Mesangial cell (primary cell): ENCODE measurements at places on chromosomes 6 and 20. TPM values are rescaled to one million over a fixed set of nuclear protein-coding genes. Genes with fewer than 3 reads are reported as not detected.

Gene SLC22A2
- 0.16 and 0.38 TPM in 2 replicates for total RNA-seq

Gene ISM1
- 0.33 and 1.5 TPM in 2 replicates for total RNA-seq

Gene MAFB
- total RNA-seq = 0.33 and 1.1 TPM in 2 replicates

Gene OR2J3
- total RNA-seq = not detected in 2 replicates

Gene LYRM2
- total RNA-seq = 7.2 and 9.8 TPM in 2 replicates
